Activated gamma-delta T cell treated with anti-CD3 and anti-CD28 coated beads, Interleukin-2, amount 50 U/mL, for 16 hours (primary cell): ENCODE measurements at places on chromosomes 13 and 19.

- DNase-seq, result no peak
Measured at GRCh38 chr19:44925114-44925891, 10.9 kb downstream of the APOC1 start.

DNA sequence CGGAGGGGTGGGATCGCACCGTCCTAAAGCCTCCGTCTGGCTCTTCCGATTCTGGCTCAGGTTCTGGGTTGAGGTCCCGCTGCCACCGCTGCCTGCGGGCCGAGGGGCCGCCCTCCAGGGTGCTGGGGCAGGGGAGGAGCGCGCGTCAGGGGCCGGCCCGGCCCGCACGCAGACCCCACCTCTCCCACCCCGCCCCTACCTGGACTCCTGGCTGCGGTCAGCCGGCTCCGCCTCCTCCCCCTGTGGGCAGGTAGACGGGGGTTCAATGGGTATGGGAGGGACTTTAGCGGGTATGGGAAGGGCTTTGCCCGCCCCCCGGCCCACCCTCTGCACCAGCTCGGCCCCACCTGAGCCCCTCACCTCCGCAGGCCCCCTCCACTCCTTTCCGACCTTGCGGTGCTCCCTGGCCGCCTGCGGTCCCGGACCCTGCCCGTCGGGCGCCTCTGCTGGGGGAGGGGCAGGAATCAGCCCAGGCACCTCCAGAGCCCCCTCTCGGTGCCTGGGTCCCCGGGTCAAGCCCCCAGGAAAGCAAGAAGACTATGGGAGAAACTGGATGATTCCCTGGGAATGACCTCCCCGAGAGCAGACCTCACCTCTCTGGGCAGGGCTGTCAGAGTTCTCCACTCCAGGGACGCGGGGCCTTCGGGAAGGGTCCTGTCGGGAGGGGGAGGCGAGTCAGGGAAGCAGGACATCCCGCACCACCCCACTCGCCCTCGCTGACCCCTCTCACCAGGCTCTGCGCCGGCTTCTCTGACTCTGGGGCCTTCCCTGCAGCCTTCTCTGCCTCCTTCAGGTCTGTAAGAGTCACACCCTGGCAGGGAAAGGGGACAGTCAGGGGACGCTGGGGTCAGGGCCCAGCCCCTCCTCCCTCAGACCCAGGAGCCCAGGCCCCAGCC is 17.0 kb downstream of the EPS8L1 start:
- DNase-seq, result no peak

GRCh38 chr13:112641456-112642089 is 48.3 kb upstream of the ATP11A start:
- no peak for DNase-seq

GRCh38 chr19:14089412-14089661 is 1.2 kb downstream of the SAMD1 start:
- DNase-seq, result no peak

- no peak for DNase-seq
Measured at GRCh38 chr19:5345895-5346386, 5.3 kb upstream of the PTPRS start.
